ENCODE measurements at places on chromosomes 1 and 21. TPM values are rescaled to one million over a fixed set of nuclear protein-coding genes. Genes with fewer than 3 reads are reported as not detected.

Gene S100A5
- total RNA-seq = 1.0 TPM

Gene PODN
- total RNA-seq = not detected

Gene TMEM269
- 0.15 TPM for total RNA-seq

Gene EPHA10
- 1.2 TPM for total RNA-seq

Gene CLCNKB
- total RNA-seq = not detected

Gene S100A8
- not detected for total RNA-seq

Gene KRTAP10-11
- not detected for total RNA-seq

Gene AGMAT
- 7.6 TPM for total RNA-seq

Gene CXADR
- total RNA-seq = 12.2 TPM

Gene PLA2G2F
- not detected for total RNA-seq

Gene TDRD5
- not detected for total RNA-seq

Gene PRRX1
- total RNA-seq = not detected

Gene MIXL1
- total RNA-seq = not detected

Gene B3GALT5
- total RNA-seq = 0.18 TPM

Gene FCRL1
- not detected for total RNA-seq

Gene C1orf87
- not detected for total RNA-seq

Gene LRRC38
- 0.06 TPM for total RNA-seq

Gene LCE1D
- not detected for total RNA-seq

Gene GJA5
- not detected for total RNA-seq

Gene RGS13
- not detected for total RNA-seq

Gene RBM11
- total RNA-seq = not detected

Gene EPHB2
- 32.5 TPM for total RNA-seq

Gene ETV3L
- total RNA-seq = not detected

Gene AJAP1
- not detected for total RNA-seq

Gene MT1HL1
- total RNA-seq = not detected

Gene PERM1
- 0.10 TPM for total RNA-seq

Gene LEPR
- 1.8 TPM for total RNA-seq

Gene TM2D1
- 29.0 TPM for total RNA-seq

Gene RASSF5
- total RNA-seq = 1.1 TPM

Gene NMNAT2
- 0.71 TPM for total RNA-seq

Gene SHE
- 0.10 TPM for total RNA-seq

Gene OR2T2
- total RNA-seq = not detected

Gene RWDD3
- 9.0 TPM for total RNA-seq

Gene AADACL4
- total RNA-seq = not detected

Gene SLAMF9
- 0.34 TPM for total RNA-seq

Gene KCNA2
- total RNA-seq = 0.10 TPM

Gene PRKAA2
- total RNA-seq = 1.9 TPM

Gene OR10Z1
- not detected for total RNA-seq

Gene KRTAP13-2
- total RNA-seq = not detected

Gene BPNT1
- 19.3 TPM for total RNA-seq

Gene LRRC39
- total RNA-seq = 0.15 TPM

Gene PCAT6
- 2.8 TPM for total RNA-seq

Gene RNF207
- 7.9 TPM for total RNA-seq

Gene OLIG2
- not detected for total RNA-seq

Gene FCGR3A
- not detected for total RNA-seq
